ENCODE measurements at places on chromosomes 4 and X.

- no peak for DNase-seq
Measured at GRCh38 chr4:159105761-159106243, 2.9 kb downstream of the RAPGEF2 start.

DNA sequence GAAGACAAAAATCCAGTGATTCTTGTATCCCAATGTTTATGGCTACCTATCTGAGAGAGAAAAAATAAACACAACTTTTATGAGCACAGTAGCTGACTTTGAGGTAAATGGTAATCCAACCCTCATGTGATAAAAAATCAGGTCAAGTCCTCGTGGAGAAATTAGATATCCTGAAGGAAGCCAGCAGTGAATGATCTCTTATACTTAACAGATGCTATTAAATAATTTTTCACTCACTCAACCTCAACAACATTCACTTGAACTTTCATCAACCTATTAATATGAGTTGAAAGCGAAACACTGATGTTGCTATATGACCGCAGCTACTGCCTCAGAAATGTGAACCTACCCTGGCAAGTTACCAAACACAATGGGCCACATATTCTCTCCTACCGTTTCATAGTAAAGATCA lies 105.4 kb downstream of the GPC3 start:
- DNase-seq = no peak

DNA sequence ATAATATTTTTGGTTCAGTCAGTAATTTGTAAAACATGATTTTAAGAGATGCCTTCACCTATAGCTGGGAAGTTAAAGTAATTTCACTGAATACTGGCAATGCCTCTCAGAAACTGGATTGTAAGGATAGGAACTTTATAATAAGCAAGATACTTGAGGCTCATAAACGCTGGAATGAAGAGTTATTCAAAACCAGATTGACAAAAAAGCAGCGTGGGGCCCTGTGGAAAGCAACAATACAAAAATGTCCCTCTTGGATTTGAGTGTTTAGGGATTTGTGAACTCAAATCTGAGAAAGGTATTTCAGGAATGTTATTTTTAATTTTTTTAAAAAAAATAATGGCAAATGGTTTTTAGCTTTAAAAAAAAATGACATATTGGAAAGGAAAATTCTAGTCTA lies 94.6 kb downstream of the ANK2 start:
- DNase-seq = no peak

DNA sequence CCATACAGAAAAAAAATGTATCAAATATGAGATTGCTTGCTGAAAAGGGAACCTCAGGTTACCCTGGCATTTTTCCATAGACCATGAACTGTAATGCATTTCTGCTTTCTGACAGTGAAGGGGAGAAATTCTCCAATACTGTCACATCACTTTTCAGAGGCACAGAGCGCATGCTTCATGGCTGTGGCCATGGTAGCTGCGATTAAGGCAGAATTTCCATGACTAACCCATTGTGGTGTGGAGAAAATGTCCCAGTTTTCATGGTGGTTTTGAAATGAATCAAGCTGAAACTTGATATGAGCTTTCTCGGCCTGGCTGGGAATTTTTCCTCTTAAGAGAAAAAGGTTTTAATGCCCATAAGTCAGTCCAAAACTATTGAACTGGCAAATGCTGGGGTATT lies 39.5 kb upstream of the MAP3K15 start:
- no peak for DNase-seq

GRCh38 chr4:126838941-126839679 lies 793.6 kb upstream of the INTU start:
- no peak for DNase-seq

- DNase-seq = no peak
Measured at GRCh38 chr4:153023139-153023538, 87.0 kb downstream of the FHDC1 start.

DNA sequence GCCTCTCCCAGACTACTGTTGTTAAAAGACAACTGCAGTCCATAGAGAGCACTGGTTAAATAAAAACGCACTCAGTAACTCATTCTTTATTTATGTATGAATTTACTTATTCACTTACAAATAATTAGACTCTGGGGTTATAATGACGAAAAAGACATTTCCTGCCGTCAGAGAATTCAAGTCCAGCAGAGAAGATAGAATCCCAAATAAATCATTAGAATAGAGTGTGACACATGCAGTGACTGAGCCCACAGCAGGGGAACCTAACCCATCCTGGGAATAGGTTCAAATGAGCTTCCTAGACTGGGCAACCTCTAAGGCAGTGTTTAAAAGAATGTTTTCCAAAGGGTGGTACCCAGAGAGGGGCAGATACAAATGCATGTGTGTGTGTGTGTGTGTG lies 53.9 kb downstream of the FGFBP1 start:
- no peak for DNase-seq

DNA sequence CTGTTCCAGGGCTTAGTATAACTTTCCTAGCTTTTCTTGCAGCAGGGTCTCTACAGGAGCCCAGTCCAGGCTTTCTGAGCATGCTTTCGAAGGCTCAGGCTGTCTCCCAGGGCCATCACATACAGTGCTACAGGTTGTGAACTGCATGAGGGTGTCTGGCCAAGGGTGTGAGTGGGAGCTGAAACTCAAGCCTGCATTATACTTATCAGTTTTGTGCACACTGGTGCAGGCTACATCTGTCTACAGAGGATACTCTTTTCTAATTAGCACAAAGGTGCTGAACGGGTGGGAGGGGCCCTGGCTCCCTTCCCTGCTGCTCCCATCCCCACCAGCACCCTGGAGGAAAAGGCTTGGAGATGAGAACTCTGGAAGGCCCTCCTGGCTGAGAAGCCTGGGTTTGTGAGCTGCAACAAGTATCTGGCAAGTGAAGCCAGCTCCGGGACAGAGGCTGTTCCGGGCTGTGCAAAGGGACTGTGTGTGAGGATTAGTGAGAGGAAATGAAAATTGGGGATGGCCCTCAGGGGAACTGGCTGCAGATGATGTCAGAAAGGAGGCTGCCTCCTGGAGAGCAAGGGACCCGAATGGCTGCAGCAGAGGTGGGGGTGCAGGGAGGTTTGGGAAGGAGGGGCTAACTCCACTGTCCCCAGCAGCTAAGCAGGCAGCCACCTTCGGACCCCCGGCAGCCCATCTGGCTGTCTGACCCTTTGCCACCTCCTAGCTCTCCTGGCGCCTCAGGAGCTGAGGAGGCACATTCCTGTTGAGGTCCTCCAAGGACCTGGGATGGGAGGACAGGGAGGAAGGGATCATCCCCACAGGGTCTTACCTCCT lies 68.5 kb downstream of the EFNB1 start:
- no peak for DNase-seq

DNA sequence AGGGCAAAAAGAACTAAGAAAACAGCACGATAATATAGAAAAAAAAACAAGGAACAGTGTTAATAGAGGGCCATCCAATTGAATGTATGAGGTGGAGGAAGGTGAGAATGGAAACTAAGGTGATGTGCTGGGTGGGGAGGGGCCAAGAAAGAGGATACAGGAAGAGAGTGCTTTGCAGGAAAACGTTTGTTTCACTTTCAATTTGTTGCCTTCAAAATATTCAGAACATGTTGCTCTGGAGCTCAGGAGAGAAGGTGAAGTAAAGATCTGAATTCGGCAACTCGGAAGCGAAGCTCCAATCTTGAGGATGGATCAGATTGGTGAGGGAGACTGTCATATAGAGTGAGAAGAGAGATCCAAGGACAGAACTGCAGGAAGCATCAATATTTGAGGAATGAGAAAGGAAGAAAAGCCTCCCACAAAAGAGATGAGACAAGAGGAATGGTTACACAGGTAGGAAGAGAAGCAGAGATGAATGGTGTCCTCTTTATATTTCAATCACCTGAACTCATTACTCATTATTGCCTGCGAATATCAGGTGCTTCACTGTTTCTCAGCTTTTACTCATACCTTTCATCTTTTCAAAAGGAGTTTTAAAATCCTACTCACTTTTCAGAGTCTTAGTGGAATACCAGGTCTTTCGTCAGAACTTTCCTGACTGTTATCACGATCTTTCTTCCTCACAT lies 14.7 kb upstream of the SEC24D start:
- DNase-seq = peak; percentile 58

GRCh38 chr4:55216863-55217635 lies 91.7 kb upstream of the KDR start:
- DNase-seq = no peak

DNA sequence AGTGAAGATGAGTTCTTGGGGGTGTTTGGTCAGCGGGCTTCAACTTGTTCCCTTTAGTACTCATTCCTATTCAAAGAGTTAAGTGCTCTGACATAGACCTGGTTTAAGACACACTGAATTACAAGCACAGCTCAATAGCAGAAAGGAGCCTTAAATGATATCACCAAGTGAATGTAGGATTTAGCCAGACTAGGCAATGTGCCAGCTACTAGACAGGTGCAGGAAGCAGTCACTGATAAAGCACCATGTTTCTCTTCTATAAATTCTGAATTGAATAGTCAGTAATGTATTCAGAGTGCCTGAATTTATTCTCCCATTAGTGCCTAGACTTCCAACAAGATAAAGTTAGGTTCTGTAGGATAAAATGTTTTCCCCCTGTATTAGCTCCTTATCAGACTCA lies 63.6 kb downstream of the ASB9 start:
- DNase-seq = no peak

DNA sequence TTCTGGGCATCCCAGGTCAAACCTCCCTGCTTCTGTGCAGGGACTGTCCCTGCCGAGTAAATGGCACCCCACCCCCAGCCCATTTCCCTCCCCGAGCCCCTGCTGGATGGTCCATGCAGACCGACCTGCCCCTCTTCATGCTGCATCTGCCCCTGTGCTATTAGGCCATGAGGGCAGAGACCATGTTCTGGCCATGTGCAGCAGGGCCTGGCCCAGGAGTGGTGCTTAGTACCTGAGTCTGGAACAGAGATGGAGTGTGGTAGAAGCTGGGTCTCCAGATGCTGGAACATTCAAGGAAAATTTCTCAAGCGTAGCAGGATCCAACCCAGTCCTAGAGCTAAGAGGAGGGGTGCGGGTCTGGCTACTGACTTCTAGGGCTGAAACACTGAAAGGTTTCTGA lies 15.3 kb upstream of the UBA1 start:
- DNase-seq = no peak

- DNase-seq = no peak
Measured at GRCh38 chr4:125489952-125490690, 175.4 kb downstream of the FAT4 start.

GRCh38 chr4:189090174-189090814 lies 850.4 kb upstream of the FRG1 start:
- DNase-seq = no peak

- no peak for DNase-seq
Measured at GRCh38 chr4:23999714-24000469, 110.0 kb upstream of the PPARGC1A start.

DNA sequence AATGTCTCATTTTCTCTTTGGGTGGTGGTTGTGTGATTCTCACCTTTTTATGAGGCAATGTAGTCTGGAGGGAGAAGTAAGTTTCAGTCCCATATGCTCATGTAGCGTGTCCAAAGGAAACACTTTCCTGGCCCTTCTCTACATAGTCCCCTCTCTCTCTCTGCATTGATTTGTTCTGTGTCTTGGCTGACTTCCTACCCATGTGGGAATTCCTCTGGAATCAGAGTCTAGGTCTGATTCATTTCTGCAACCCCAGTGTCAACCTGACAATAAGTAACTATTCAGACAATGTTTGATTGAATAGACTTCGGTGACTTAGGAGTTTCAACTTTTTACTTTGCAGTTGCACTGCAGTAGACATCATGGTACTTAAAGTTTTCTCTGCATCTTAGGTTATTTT lies 2.7 kb upstream of the ALAS2 start:
- DNase-seq = no peak

DNA sequence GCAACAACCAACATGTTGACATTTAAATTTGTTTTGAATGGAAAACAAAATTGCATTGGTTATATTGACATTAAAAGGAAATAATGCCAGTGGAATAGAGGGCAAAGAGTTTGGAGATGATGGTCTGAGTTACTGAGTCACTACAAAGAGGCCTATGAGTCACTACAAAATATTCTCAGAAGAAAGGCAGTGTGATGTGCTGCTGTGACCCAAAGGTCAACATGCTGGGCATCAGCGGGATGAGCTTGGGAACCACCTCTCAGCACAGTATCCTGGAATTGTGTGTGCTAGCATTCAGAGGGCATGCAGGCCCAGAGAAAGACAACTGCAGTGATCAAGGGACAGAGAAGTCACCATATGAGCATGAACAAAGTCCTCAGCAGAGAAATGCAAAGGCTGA lies 2.8 kb downstream of the CMC4 start:
- no peak for DNase-seq

DNA sequence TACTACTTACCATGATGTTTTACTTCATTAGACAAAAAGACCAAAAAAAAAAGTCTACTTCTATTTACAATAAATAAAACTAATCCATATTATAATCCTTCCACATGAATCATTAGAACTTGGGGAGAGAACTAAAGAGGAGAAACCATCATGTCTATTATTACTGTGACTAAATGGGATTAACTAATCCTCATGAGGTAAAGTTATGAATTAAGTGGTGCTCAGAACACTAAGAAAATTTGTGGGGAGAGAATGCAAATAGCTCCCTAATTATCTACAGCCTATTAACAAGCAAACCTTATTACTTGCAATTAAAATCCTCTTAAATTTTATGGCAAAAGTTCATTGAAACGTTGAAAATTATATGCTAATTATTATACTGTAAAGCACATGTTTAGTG lies 68.8 kb downstream of the MAB21L2 start:
- DNase-seq = no peak
